ENCODE measurements at places on chromosomes 4 and X.

GRCh38 chrX:100379388-100379986 lies 30.6 kb downstream of the PCDH19 start:
- DNase-seq, result no peak

DNA sequence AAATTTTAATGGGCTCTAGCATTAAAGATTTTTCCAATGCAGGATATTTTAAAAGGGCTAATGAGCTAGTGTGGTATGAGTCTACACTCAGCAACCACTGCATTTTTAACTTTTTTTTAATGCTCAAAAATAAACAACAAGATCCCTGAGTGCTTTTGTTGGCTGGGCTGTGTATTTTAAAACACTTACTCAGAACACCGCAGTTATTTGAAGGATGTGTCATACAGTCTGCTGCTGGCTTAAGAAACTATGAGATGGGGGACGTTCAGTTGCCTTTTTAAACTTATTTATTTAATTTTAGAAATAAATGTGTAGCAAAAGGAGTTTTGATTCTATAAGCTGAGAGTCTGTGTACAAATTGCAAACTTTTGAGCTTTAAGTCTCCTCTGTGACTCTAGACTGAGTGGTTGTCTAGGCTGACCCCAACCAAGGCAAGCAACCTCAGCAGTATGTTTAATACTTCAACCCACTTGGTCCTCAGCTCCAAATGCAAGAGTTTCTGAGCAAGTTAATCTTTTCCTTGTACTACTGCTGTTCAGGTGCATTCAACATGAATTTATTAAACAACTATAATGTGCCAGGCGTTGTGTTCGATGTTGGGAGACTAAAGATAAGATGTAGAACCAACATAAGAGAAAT lies 278.6 kb upstream of the DIPK2B start:
- no peak for DNase-seq

- DNase-seq, result no peak
These were observed 21.6 kb downstream of the SCD5 start for GRCh38 chr4:82776925-82777542.

DNA sequence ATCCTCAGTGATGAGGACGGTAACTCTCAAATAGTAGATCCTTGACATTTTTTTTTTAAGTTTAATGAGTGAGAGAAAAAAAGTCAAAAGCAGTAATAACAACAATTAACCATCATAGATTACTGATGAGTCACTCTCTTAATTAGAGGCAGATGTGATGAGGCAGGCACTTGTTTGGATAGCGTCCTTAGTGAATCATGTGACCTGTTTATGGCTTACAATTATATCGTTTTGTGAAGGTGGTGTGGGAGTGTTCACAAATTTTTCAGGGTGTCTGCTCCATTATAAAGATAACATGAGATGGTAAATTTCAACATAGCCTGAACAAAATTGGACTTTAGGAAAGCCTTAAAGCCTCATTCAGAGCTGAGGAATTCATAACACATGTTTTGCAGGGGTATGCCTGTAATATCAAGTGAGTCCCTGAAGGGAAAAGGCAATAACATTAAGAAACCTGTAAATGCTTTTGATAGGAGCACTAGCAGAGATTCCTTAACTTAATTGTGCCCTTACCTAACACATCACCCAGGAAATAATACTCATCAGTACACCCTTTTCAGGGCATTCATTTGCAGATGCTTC lies 51.9 kb upstream of the XIAP start:
- peak; percentile 8 for DNase-seq

DNA sequence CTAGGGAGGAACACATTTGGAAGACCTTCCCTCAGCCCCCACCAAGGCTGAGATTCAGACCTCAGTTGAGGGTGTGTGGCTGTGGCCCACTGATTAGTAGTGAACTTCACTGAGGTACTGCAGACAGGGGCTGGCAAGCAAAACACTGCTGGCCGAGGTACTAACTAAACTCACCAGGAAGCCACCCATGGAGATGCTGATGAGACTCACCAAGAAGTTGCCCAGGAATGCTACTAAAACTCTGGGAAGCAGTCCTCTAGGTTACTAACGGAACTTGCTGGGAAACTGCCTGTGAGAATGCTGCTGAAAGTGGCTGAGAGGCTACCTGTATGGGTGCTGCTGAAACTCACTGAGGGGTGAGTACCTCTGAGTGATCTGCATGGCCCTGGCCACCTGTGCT lies 372.4 kb upstream of the RPS6KA3 start:
- no peak for DNase-seq

DNA sequence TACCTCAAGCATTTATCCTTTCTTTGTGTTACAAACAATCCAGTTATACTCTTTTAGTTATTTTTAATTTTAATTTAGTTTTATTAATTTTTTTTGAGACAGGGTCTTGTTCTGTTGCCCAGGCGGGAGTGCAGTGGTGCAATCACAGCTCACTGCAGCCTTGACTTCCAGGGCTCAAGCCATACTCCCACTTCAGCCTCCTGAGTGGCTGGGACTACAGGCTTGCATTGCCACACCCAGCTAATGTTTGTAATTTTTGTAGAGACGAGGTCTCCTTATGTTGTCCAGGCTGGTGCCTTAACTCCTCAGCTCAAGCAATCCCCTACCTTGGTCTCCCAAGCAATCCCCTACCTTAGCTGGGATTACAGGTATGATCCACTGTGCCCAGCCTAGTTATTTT lies 45.9 kb downstream of the CDKL5 start:
- DNase-seq, result no peak

DNA sequence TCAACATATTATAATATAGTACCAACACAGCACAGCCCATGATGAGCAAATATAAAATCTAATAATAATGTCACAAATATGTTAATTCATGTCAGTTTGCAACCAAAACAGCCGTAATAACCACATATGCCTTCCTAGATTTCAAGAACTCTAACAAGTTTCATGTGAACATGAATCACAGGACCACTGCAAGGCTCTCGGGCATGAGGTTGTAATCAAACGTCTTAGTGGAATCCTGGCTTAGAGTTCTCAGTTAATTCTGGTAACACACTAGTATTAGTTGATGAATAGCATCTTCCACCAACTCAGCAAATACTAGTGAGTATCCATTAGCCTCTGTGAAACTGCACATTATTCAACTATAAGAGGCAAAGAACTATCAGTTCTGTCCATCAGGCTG lies 379.3 kb upstream of the TENM3 start:
- DNase-seq, result no peak

Data from erythroblast (primary cell).